ENCODE measurements at places on chromosomes 7 and 10.
A peak's percentile ranks its signal among the peaks of the same experiment; 100 is the strongest.

DNA sequence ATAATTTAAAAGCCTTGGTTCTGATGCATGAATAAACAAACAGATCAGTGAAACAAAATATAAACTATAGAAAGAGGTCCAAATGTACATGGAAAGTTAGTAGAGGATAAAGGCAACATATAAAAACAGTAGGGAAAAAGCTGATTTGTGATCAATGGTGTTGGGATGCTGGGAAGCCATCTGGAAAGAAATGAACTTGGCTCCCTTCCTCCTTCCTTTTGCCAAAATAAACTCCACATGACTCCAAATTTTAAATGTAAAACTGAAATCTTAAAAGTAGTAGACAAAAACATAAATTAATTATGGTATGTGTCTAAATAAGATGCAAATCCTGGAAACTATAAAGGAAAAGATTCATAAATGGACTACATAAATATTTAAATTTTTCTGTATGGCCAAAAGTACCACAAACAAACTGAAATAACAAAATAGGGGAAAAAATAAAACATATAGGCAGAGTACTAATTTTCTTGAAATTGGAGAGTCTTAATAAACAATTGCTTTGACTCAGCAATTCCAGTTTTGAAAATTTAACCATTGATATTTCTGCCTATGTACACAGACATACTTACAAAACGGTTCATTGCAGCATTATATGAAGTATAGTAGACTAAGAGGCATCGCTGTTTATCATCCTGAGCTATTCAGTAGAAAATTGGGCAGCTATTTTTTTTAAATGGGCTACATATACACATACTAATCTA lies 77.0 kb upstream of the TRIM24 start:
- no peak for DNase-seq

DNA sequence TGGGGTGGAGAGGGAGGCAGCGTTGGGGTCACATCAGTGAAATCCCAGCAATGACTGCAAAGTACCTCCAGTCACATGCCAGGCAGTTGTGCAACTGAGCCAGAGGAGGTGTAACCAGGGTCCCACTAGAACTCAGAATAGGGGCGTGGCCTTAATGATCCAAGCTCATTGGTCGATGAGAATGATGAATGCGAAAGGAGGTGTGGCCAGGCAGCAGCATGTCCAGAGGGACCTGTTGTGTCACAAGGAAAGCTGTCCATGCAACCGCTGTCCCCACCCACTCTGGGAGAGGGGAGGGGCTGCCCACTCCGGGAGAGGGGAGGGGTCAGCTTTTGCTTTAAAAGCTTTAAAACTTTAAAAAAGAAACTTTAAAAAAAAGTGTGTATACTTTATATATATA lies 25.3 kb upstream of the MTPAP start:
- no peak for DNase-seq

- DNase-seq, result no peak
Measured at GRCh38 chr10:104498347-104499081, 142.6 kb upstream of the SORCS3 start.

- no peak for DNase-seq
Measured at GRCh38 chr10:72720814-72721660, 29.1 kb downstream of the MCU start.

DNA sequence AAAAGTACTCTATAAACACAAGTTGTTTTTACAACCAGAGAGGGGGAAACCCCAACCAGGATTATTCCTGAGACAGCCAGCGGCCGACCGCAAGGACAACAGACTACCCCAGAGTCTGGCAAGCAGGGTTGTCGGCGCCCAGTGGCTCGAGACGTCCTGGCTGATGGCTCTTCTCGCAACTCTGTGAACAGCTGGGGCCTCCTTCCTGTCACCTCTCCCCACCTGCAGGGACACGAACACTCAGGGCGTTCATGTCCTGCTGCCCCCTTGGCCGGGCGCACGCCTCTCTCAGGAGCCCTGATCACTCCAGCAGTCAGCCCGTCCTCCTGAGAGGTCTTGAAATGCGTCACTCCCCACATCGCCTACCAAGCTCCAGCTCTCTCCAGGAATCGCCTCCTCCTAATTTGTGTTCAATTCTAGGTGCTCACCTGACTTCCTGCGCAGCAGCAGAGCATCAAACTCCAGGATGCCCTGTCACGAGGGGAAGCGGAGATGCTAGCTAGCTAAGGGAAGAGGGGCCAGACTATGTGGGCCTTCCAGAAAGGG lies 66.4 kb upstream of the TNRC18 start:
- no peak for DNase-seq

GRCh38 chr10:62022830-62023229 lies 121.3 kb downstream of the ARID5B start:
- DNase-seq, result no peak

DNA sequence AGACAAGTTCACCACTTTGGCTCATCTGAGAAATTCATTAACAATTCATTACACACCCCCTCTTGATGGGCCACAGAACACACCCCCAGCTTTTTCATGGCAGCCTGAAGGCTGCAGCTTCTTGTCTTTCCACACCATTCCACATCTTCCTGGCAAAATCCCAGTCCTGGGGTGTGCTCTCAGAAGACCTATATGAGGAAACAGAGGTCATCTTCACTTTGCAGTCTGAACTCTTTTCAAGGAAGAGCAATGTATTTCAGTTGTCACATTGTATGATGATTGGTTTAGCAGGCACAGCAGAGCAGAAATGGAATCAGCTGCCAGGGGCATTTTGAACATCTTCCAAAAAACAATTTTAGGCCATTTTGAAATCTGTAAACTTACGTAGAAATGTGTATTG lies 7.8 kb upstream of the LRRC27 start:
- no peak for DNase-seq

DNA sequence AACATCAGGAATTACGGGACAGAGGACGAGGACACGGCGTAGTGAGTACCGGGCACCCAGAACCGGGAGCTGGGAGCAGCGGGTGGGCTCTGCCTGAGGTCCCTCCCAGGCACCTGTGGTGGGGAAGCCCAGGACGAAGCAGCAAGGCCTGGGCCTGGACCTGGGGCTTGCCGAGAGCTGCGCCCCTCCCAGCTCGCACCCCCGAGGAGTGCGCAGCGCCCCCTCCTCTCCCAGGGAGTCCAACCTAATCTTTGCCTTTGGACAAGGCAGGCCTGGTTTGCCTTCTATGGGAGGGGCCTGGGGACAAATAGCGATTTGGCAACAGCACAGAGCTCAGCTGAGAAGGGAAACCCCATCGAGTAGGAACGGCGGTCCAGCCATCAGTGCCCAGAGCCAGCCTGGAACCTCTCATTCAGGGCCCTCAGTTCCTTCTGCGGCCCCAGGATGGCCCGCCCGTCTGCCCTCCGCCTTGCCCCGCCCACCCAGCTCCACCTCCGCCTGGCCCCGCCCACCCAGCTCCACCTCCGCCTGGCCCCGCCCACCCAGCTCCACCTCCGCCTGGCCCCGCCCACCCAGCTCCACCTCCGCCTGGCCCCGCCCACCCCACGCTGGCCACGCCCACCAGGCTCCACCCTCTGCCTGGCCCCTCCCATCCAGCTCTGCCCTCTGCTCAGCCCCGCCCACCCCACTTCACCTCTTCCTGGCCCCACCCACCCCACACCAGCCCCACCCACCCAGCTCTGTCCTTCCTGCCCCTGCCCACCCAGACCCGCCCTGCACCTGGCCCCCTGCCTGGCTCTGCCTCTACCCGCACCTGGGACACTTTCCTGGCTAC lies 32.5 kb upstream of the KNDC1 start:
- peak; percentile 65 for DNase-seq

DNA sequence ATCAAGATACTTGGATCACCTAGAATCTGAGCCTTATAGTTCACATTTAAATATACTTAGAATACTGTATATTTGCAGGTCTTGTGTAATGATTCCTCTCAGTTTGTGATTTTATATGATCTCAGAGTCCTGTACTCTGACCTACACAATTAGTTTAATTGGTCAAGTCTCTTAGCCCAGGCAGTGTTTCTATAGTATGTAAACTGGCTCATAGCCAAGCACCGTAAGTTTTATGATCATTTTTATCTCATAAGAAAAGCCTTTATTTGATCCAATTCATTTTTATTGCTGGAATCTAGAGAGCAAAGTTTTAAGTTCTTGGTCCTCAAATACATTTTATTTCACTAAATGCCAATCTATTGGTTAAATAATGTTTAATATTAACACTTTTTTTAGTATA lies 242.2 kb downstream of the MALRD1 start:
- no peak for DNase-seq

DNA sequence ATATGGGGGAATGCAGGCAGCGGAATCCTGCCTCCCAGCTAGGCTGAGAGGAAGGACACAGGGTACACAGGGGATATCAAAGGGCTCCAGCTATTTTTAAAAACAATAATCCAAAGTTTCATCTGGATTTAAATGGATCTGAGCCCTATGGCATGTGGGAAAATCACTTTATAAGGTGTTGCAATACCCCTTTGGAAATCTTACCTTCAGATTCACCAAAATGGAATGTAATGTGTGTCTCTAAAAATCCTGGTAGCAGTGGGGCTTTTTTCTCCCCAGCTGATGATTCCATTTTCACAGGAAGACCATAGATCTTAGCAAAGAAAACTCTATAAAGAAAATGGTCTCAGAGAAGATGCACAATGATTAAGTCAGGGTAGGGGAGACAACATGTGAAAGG lies 722.2 kb downstream of the PARD3 start:
- no peak for DNase-seq

- DNase-seq, result no peak
Measured at GRCh38 chr7:143015084-143015483, 11.8 kb downstream of the OR9A2 start.

DNA sequence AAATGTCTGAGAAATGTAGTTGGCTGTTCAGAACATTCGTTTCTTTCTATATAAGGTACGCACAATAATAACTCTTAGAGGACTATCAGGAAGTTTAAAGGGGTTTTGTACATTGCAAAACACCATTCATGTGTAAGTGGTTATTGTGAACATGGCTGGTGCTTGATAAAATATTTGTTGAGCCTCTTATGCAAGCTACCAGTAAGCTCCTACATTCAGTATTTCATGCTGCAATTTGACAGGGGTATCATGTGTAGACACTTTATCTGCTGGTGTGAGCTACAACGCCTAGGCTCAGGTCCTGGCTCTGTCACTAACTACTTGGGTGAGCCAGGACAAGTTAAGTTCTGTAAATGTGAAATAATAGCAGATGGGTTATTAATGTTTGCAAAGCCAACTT lies 75.5 kb downstream of the MAP3K8 start:
- no peak for DNase-seq

- no peak for DNase-seq
Measured at GRCh38 chr10:36373424-36374096, 731.5 kb upstream of the FZD8 start.

GRCh38 chr7:44057849-44058758 lies 7.3 kb downstream of the PGAM2 start:
- DNase-seq, result no peak

DNA sequence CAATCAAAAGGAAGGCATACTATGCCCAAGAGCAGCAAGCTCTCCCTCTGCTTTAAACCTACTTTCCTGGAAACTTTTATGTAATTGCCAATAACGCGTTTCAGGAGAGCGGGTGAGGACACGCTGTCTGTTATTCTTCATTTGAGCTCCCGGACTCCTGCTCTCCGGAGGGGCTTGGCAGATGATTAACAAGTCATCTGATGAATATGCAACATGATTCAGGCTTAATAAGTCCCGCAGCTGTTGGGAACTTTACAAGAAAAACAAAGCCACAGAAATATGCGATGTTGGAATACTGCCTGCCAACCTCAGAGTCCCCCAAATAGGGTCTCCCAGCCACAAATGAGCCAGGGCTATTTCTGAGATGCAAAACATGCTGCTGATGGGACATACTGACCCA lies 348.0 kb downstream of the GPAM start:
- DNase-seq, result no peak

DNA sequence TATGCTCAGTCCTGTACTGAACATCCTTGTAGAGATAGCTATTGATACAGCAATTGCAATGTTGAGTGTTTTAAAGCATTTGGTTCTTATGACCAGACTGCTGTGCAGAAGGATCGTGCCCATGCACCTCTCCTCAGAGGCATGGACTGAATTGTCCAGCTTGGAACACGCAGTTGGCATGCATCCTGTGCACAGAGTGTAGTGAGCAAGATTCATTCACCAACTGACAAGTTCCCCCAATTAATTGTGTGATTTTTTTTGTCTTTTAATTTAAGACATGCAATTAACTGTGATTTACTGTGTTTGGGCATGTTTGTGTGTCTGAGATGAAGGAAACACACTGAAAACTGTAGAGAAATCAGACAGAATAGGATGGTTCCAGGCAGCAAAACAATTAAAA lies 323.7 kb downstream of the CDK14 start:
- DNase-seq, result no peak

DNA sequence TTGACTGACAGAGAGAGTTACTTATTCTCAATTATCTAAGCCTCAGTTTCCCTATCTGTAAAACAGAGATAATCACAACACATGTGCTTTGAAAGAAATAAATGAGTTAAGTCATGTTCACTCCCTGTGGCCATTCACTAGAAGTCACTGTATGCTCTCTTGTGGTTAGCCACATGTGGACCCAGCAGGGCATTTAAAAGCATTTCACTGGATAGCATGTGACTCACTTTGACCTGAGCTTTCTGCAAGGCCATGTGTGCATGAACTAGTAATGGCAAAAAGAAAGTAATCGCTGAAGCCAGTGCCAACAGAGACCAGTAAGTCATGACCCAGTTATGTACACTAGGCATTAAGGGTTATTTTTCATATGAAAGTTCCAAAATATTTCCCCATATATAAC lies 557.0 kb upstream of the IGFBP3 start:
- DNase-seq, result no peak

GRCh38 chr10:816958-817357 lies 114.5 kb downstream of the LARP4B start:
- DNase-seq, result no peak

DNA sequence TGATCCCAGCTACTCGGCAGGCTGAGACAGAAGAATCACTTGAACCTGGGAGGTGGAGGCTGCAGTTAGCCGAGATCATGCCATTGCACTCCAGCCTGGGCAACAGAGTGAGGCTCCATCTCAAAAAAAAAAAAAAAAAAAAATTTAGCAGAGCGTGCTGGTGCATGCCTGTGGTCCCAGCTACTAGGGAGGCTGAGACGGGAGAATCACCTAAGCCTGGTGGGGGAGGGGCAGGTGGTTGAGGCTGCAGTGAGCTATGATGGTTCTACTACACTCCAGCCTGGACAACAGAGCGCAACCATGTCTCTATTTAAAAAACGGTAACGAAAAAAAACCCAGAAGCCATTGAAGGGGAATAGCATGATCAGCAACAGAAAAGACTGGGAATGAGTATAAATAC lies 89.9 kb downstream of the ARHGAP12 start:
- DNase-seq, result no peak

- DNase-seq, result no peak
Measured at GRCh38 chr7:106418094-106418493, 133.3 kb upstream of the NAMPT start.

GRCh38 chr10:52066383-52066782 lies 247.7 kb upstream of the DKK1 start:
- no peak for DNase-seq

- no peak for DNase-seq
Measured at GRCh38 chr7:87075671-87076404, 16.4 kb upstream of the ELAPOR2 start.
